Thymus (tissue), 14 donors: ENCODE measurements at places on chromosomes 5 and 9. TPM values are rescaled to one million over a fixed set of nuclear protein-coding genes. Genes with fewer than 3 reads are reported as not detected.

DNA sequence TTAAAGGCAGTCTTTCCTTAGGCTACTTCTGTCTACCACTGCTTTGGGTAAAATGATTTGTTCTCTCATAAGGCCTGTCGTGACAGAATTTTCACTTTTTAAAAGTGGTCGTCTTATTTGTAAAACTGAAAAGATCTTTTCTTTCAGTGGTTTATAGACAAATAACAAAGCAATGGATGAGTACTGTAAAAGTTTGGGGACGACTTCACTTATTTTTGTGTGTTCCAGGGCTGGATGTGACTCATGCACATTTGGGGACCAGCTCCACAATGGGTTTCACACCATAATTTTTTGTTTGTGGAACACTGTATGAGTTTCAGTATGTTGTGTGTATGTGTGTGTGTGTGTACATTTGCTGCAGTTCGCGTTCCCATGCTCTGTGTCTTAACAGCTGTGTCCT is 53.6 kb downstream of the ARHGAP26 start:
- H3K36me3 ChIP-seq = no peaks in the 10 kb centered on the region
- no peak overlapping the region for H3K4me3 ChIP-seq

DNA sequence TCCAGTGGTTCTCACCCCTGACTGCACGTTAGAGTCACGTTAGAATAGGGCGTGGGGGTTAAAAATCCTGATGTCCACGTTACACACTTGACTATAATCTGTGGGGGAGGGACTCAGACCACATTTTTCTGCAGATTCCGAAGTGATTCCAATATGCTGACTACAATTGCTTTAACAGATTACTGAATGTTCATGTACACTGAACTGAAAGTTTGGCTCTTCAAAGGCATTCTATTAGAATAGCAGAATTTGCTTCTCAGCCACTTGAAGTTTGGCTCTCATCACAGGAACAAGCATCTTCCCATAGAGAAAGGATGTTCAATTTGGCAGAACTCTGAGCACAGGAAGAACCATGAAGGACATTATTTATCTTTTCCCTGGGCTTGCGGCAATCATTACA is 84.5 kb downstream of the HAPLN1 start:
- DNase-seq = no peak
- no peaks in the 10 kb centered on the region for H3K36me3 ChIP-seq
- H3K27ac ChIP-seq = no peak overlapping the region
- no peaks in the 10 kb centered on the region for H3K27me3 ChIP-seq
- no peaks in the 10 kb centered on the region for H3K4me1 ChIP-seq

The OTP gene
- total RNA-seq = 0.05 TPM

The AQP3 gene
- 256 TPM for total RNA-seq

- no peaks in the 10 kb centered on the region for H3K4me1 ChIP-seq
- DNase-seq = no peak
- no peaks in the 10 kb centered on the region for H3K36me3 ChIP-seq
- no peak overlapping the region for H3K4me3 ChIP-seq
These were observed 40.0 kb downstream of the EBF1 start for GRCh38 chr5:159059722-159060121.

The NR5A1 gene
- 0.52 TPM for total RNA-seq

The FOXD4 gene
- total RNA-seq = 0.38 TPM

DNA sequence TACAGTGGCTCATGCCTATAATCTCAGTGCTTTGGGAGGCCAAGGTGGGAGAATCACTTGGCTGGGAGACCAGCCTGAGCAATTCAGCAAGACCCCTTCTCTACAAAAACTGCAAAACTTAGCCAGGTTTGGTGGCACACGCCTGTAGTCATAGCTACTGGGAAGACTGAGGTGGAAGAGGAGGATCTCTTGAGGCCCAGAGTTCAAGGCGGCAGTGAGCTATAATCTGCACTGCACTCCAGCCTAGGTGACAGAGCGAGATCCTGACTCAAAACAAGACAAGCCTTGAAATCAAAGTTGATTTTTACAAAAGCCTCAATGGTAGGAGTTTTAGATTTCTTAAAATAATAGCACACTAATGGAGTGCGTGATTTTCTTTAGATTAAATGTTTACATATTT is 14.6 kb downstream of the UBE2D2 start:
- H3K36me3 ChIP-seq = peaks cover 20% of the 10 kb centered on the region
- H3K4me1 ChIP-seq = peaks cover 16% of the 10 kb centered on the region
- no peak overlapping the region for H3K4me3 ChIP-seq

The SLC26A2 gene
- 6.5 TPM for total RNA-seq

The F2RL2 gene
- 1.1 TPM for total RNA-seq

The SLC34A3 gene
- not detected for total RNA-seq

The QRFP gene
- 0.05 TPM for total RNA-seq

DNA sequence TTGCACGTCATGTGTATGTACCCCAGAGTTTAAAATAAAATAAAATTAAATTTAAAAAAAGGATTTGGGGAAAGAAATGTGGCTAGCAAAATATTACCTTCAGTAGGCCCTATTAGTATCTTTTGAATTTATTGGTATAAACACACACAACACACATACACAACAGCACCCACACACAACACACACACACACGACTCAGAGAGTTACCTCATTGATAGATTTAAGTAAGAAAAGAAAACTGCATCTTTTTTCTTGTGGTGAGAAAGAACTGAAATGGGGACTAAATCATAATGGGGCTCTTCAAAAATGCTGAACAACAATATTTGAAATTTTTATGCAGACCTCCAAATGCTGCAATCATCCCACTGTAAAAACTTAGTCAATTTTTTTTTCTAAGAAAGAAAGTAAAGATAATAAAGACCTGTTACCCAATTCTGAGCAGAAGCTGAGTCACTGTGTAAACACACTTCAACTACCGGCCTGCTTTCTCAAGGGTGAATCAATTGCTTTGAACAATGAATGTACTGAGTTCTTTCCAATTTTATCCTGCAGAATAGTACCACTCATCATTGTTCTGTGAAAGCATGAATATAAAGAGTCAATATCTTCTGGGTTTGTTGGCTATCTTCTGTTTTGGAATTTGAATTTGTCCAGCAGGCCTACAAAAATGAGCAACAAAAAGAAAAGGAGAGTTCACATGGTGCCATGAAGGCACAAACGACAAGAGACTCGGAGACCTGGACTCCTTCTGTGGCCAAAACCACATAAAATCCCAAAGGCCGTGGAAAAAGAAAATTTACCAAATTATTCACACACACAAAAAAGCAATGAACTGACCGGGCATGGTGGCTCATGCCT is 57.9 kb upstream of the CCNG1 start:
- H3K36me3 ChIP-seq = no peaks in the 10 kb centered on the region
- DNase-seq = no peak
- H3K4me1 ChIP-seq = no peaks in the 10 kb centered on the region
- no peak overlapping the region for H3K27ac ChIP-seq

- H3K36me3 ChIP-seq = no peaks in the 10 kb centered on the region
- H3K4me3 ChIP-seq = no peak overlapping the region
- DNase-seq = no peak
- no peak overlapping the region for H3K27ac ChIP-seq
These were observed 12.7 kb upstream of the DAB2 start for GRCh38 chr5:39437467-39437866.

DNA sequence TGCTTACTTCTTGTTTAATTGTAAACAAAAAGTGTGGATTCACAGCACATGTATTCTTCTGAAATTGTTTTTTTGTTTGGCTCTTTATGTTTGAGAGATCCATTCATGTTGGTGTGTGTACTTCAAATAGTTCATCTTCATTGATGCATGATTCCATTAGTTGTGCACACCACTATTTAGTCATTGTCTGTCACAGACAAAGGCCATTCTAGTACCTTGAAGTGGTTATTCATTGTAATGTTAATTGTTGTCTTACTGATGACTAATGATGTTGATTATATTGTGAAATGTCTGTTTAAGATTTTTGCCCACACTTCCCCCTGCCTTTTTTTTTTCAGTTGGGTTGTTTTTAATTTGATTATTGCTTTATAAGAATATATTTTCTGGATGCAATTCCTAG is 391.3 kb downstream of the DIRAS2 start:
- DNase-seq = no peak
- H3K27ac ChIP-seq = no peak overlapping the region
- no peaks in the 10 kb centered on the region for H3K36me3 ChIP-seq
- no peak overlapping the region for H3K4me3 ChIP-seq
- no peaks in the 10 kb centered on the region for H3K4me1 ChIP-seq

- no peak overlapping the region for H3K4me3 ChIP-seq
- H3K27me3 ChIP-seq = no peaks in the 10 kb centered on the region
- no peaks in the 10 kb centered on the region for H3K4me1 ChIP-seq
- no peak for DNase-seq
- H3K36me3 ChIP-seq = no peaks in the 10 kb centered on the region
- no peak overlapping the region for H3K27ac ChIP-seq
These were observed 21.1 kb upstream of the SLC28A3 start for GRCh38 chr9:84361645-84362044.

DNA sequence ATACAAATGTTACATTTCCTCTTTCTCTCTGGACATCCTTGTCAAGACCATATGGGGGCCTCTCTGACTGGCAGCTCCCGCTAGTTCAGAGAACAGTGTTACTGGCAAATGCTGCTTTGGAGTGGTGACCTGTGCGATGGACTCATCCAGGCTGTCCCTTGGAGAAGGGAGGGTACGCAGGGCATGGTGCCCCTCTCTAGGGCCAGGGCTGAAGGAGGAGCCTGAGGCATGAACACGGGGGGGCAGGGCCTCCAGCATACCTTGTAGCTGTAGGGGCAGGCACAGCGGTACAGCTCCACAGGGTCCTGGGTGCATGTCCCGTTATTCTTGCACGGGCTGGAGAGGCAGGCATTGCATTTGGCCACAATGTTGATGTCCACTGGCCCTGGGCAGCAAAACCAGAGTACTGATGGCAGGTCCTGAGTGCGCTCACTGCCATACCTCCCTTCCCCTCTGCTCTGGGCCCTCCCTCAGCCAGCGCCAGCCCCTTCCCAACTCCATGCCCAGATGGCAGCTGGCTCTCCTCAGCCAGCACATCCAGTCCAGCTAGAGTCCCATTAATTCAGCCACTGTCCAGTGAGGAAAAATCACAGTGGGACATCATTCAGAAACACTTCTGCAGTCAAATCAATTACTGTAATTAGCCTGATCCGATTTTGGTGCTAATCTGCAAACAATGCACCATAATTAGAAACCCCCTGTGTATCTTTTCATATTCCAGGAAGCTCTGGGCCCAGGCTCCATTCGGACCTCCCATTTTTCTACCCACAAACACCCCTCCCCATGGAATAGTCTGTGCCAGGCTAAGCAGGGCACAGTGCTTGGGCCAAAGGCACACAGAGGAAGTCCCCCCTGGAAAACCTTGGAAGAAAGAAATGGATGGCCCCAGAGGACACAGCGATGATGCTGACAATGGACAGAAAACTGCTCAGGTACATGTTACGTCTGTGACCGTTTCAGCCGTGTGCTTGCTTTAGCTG is 128.8 kb upstream of the PANK3 start:
- H3K27ac ChIP-seq = no peak overlapping the region
- no peak for DNase-seq
- H3K4me3 ChIP-seq = no peak overlapping the region

The TRIM36 gene
- total RNA-seq = 1.8 TPM

The MORN5 gene
- not detected for total RNA-seq

The STPG3 gene
- 0.09 TPM for total RNA-seq

GRCh38 chr5:148973455-148973854 is 89.4 kb downstream of the SH3TC2 start:
- H3K4me3 ChIP-seq = no peak overlapping the region
- H3K27me3 ChIP-seq = no peaks in the 10 kb centered on the region
- no peaks in the 10 kb centered on the region for H3K4me1 ChIP-seq
- no peaks in the 10 kb centered on the region for H3K36me3 ChIP-seq
- DNase-seq = no peak
